Hematopoietic multipotent progenitor cell treated with erythropoietin and hydrocortisone succinate and interleukin-3 and kit ligand, for 8 days (in vitro differentiated cells): ENCODE measurements at places on chromosomes 5 and 9.
A peak's percentile ranks its signal among the peaks of the same experiment; 100 is the strongest.

DNA sequence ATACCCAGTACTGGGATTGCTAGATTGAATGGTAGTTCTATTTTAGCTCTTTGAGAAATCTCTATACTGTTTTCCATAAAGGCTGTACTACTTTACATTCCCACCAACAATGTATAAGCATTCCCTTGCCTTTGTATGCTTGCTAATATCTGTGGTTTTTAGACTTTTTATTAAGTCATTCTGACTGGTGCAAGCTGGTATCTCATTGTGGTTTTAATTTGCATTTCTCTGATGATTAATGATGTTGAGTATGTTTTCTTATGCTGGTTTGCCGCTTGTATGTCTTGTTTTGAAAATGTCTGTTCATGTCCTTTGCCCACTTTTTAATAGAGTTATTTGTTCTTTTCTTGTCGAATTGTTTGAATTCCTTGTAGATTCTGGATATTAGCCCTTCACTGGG lies 512.7 kb upstream of the PAPPA start:
- no peak for DNase-seq

DNA sequence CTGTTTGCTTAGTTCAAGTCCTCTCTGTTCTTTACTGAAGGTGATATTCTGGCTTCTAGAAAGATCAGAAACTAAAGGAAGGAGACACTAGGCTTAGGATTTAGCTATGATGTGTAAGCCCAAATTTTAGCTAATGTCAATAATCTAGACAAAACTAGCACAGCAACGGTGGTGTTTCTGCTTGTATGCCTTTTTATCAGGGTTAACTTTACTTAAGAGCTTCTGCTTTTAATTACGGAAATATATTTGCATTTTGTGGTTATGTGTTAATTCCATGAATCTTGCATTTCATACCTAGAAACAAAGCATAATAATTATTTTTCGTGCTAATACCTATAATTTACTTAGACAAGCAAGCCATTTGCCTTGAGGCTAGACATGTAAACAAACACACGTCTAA lies 96.1 kb downstream of the PAX5 start:
- DNase-seq: no peak

DNA sequence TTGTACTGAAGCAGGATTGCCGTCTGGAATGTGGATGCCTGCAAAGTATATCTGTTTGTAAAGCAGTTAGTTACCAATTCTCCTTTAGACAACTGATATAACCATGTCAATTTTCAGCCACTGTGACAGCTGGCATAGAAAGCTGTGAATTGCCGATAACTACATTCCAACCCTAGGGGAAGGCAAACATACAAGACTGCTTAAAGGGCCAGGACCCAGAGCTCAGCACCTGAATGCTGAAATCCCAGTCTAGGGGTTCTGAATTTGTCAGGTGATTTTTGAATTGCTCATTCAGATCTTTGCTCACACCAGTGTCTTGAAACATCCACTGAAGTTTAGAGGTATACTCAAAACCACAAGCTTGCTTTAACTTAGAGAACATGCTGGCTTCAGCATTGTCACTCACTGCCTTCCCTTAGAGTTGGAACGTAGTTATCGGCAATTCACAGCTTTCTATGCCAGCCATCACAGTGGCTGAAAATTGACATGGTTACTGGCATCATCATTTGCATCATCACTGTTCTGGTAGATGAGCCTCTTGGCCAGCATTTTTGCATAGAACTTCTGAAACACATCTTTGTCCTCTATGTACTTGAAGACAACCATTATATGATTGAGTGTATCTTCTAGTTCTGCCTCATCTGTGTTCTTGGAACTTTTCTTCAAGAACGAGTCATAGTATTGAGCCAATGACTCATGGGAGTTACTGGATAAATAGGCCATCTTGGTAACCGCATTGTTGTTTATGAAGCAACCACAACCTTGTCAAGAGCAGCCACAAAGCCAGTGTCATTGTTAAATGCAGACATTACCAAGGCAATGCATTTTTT lies 82.1 kb downstream of the CCDC192 start:
- DNase-seq: no peak

DNA sequence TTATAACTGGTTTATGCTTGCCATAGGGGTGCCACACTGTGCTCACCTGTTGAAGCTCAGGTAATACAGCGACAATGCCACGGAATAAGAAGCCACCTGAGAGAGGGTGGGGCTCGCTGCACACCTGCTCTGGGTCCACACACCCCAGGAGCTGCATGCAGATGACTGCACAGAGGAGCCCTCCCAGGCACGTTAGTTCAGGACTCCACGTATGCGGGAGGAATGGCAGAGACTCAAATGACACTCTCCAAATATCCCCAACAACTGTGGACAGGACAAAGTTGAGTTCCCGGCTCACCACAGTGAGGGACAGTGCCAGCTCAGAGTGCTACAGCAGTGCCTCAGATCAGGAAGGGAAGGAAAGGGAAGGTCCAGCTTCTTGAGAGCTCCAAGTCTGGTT lies 5.8 kb upstream of the FCN1 start:
- no peak for DNase-seq

DNA sequence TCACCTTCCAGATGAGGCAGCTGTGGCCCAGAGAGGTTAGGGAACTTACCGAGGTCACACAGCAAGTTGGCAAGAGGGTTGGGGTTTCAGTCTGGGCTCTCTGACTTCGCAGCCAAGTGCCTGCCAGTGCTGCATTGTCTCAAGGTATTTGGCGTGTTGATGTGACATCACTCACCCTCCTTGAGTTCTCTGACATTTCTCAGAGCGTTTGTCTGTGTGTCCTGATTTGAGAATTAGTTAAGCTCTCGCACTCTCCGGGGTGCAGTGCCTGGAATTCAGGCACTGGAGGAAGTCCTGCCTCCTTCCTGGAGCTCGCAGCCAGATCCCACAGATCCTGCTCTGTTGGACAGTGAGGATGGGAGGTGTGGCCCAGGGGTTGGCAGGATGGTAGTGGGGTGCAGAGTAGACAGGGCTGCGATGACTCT lies 25.7 kb downstream of the WWC1 start:
- no peak for DNase-seq

DNA sequence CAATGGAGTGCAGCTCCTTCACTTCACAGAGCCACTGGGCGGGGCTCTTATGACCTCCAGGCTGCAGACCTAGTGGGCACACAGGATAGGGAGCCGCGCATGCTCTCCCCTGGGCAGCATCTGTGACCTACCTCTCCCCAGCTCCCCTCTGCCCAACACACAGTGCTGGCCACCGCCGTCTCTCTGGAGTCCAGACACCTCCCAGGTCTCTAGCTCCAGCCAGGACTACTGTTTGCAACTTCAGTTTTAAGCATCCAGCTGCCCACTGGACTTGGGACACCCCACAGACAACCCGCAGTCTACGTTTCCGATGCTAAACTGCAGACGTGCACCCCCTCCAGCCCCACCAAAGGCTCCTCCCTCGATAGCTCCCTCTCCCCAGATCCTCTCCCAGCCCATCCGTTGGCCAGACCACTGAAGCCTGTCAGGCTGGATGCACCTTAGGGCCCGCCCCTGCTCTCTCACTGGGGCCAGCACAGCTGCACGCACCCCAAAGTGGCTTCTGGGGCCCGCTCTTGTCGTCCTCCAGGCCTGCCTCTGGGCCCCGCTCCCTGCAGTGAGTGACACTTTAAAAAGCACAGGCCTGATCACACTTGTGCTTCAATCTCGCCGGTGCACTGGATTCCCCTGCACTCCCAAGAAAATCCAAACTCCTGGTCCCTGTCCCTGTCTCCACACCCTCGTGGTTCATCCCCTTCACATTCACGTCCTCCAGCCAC lies 11.3 kb downstream of the FLT4 start:
- DNase-seq: no peak

- no peak for DNase-seq
Observed at GRCh38 chr5:157747766-157748700, 4.5 kb downstream of the LSM11 start.

- no peak for DNase-seq
Observed at GRCh38 chr5:128494516-128494915, 43.5 kb downstream of the FBN2 start.

GRCh38 chr5:65034813-65035209 lies 266.1 kb downstream of the CWC27 start:
- no peak for DNase-seq

GRCh38 chr9:37148181-37148580 lies 27.8 kb downstream of the ZCCHC7 start:
- DNase-seq: peak; percentile 44

DNA sequence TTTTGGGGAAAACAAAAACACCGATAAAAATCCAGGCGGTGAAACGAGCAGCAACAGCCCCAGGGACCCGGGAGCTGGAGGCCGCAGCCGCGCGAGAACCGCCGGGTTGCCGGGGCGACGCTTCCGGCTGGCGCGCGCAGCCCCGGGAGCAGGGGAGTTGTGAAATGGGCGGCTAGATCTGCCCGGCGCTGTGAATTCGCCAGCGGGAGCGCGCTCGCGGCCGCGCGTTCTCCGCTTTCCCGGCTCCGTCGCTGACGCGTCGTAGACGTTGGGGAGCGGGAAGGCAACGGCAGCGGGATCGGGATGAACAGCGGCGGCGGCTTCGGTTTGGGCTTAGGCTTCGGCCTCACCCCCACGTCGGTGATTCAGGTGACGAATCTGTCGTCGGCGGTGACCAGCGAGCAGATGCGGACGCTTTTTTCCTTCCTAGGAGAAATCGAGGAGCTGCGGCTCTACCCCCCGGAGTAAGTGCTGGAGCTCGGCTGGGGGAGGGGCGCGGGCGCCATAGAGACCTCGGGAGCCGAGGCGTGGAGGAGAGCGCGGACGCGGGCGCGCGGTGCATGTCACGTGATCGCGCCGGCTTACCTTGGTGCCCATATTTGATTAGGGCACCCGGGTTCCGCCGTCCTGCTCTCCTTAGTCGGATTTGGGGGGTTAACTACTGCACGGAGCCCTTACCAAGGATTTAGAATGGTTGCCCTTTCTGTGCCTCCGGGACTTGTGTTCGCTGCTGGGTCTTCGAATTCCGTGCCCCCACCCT lies at the start of gene SREK1:
TSS of gene SREK1 (plus strand) at position 227 of the 760 bp plus-strand sequence. CDS start at position 304, 77 bp downstream.
- DNase-seq: peak; percentile 92

DNA sequence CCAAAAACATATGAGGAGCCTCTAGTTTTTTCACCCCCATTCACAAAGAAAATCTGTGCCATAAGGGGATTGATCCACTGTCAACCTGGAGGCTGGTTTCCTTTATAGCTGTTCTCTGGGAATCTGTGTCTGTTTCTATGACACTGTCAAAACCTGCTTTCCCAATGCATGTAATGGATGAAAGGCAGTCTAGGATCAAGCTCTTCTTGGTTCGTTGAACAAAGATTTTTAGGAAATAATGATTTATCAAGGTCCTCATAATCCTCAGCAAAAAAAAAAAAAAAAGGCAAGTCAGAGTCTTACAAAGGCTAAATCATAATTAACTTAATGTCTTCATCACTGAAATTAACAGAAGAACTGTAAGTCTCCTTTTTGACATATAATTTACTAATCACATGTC lies 16.0 kb downstream of the EPB41L4A start:
- DNase-seq: no peak
